ENCODE measurements at places on chromosomes 1 and 21.
A peak's percentile ranks its signal among the peaks of the same experiment; 100 is the strongest.

DNA sequence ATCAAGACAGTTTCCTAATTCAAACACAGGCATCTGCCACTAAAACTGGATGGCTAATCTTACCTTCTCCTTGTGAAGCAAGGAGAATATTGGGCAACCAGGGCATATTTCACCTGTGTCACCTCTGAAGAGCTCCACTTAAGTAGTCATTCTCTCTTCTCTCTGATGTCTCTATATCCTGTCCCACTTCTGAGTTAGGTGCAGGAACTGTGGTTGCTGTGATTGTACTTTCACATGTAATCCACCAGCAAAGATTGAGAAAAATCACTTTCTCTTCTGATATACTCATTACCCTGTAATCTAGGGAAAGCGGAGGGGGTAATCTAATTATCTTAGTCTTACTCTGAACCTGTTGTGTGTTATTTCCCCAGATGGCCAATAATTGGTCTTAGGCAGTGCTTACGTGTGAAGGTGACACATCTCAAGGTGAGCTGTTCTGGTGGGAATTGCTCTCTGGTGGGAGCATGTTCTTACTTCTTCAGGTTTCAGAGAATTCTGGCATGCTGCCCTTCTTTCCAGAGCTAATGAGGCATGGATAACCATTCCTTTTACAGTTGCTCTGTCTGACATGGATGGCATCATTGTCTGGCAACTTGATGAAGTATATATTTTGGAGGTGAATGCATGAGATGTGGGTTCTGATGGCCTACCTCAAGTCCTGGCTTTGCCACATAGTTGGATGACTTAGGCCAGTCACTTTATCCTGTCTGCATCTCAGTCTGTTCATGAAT is 12.0 kb downstream of the XCL2 start:
- DNase-seq, result no peak

GRCh38 chr1:158400871-158401270 is 1.6 kb upstream of the OR10T2 start:
- no peak for DNase-seq

DNA sequence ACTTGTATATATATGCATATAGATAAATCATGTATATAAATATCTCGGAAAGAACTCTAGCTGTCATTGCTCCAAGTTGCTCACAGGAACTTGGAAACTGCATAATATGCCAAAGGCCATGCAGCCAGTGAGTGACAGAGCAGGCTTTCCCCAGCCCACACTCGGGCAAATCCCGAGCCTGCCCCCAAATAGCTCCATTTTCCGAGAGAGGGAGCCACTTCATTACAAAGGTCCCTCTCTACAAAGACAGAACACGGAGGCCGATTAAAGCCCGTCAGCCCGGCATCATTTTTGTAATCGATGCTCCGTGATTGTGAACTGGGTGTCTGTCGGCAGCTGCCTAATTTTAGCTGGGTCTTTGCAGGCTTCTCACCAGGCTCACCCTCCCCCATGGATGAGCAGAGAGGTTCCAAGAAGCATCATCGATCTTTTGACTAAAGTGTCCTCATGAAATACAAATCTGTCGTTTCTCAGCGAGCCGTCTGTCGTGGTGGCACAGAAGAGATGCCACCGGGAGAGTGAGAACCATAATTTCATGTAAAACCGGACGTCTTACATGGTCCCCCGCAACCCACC is 663.9 kb downstream of the PTPRU start:
- no peak for DNase-seq

- no peak for DNase-seq
Measured at GRCh38 chr1:118788463-118788862, 199.7 kb downstream of the TBX15 start.

GRCh38 chr1:210747890-210748289 is 386.1 kb downstream of the KCNH1 start:
- no peak for DNase-seq

GRCh38 chr1:236282425-236282716 is 613 bp upstream of the ERO1B start:
- no peak for DNase-seq

DNA sequence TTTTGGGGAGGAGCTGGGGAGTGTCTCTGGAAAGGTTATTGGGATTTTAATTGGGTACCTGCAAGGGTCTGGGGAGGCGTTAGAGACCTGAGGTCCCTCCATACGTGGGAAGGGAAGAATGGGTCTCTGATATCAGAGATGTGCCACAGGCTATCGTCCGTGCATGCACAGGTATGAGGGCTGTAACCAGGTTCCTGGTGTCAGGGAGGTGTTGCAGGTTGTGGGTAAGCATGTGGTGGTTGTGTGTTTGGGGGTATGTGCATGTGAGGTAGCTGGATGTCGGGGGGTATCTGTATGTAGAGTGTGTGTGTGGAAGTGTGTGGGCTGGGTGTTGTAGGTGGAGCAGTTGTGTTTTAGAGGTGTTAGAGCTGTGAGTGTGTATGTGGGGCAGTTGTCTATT is 8.3 kb downstream of the AHDC1 start:
- no peak for DNase-seq

GRCh38 chr1:234550341-234551031 is 59.5 kb downstream of the IRF2BP2 start:
- no peak for DNase-seq

DNA sequence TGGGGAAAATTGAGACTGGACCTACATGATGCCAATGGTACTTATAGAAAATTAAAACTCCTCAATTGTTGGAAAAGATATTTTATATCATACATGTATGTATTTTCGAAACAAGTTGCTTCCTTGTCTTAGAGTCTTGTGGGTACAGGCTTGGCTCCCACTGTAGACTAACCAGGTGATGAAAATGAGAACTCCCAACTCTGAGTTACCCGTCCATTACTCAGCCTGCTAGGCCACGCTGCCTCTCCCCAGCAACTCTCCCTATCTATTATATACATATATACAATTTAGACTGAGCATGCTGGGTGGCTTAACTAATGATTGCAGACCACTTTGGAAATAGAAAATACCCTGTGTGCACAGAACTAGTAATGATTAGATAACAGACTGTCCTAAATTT is 628.7 kb downstream of the LMO4 start:
- DNase-seq, result no peak

GRCh38 chr1:18413541-18414305 is 67.0 kb upstream of the KLHDC7A start:
- DNase-seq, result no peak

DNA sequence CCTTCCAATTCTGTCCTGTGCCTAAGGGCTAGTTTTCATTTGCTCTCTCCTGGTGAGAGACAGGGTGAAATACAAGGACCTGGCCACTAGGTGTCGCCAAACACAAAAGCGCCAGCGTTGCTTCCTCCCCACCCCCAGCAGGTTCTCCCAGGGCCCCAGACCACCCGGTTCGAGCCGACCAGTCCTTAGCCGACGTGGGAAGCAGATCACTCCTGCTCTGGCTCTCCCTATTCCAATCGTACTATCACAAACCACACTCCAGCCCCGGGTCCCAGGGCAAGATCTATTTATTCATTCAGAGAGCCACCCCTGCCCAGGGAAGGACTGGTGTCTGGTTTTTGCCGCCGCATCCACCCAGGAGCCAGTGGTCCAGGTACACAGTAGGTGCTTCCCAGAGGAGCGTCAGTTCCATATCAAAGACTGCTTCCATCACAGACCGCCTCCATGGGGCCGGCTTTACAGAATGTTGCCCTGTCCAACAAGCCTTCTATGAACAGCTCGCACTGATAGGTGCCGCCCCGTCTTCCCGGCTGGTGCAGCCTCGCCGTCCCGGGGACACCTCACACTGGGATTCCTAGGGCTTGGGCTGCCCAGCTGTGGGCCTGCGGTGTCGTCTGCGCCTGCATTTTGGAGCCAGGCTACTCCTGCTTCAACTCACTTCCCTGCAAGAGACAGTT is 35.0 kb downstream of the CTNNBIP1 start:
- peak; percentile 60 for DNase-seq

DNA sequence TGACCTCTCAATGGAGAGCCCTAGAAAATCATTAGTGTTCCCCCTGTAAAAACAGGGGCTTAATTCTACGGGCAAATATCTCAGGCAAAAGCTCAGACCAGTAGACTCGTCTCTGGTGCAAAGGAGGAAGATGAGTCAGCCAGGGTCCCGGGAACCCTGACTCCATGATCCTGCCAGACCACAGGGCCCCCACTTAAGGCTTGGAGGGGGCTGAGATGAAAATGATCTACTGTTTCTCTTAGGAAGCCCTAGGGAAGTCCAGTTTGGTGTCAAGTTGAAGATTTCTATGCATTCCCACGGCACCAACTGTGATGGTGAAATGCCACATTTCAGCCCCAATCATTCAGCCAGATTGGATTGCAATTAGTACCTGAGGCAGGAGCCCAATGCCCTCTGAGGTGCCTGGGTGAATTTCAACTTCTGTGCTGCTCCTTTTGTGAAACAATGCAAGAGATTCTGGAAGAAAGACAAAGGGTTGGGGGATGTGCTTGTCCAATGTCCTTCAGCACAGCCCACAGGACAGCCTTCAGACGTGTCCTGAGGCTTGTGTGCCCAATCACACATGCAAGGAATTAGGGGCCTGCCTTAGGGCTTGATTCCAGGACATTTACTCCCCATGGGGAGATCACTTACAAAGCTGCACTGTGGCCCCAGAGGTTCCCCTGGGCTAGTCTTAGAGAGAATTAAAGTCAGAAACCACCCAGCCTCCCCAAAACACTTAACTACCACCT is 18.1 kb downstream of the NAV1 start:
- DNase-seq, result no peak

GRCh38 chr1:42186152-42186551 is 21.6 kb upstream of the GUCA2A start:
- no peak for DNase-seq

DNA sequence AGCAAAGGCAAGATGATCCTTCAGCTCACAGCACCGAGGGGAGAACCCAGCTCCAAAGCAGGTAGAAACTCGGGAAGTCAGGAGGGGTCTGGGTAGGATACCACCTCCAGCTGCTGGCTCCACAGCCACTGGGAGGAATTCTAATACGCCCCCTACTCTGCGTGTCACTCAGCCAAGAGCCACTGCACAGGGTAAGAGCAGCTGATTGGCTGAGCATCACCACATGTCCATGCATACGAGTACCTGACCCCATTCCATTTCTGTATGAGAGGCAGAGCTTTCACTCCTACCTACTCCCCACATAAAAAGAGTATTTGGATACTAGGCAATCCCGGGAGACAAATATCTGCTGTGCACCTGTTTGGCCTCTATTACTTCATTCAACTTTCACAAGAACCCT is 121.4 kb downstream of the RRAGC start:
- DNase-seq, result no peak

- no peak for DNase-seq
Measured at GRCh38 chr1:48627486-48627885, 149.2 kb downstream of the BEND5 start.

- no peak for DNase-seq
Measured at GRCh38 chr1:23448846-23449245, 24.3 kb upstream of the TCEA3 start.

- no peak for DNase-seq
Measured at GRCh38 chr1:202638019-202638700, 72.1 kb downstream of the SYT2 start.

- DNase-seq, result no peak
Measured at GRCh38 chr21:39033878-39034589, 149.2 kb downstream of the PSMG1 start.

- no peak for DNase-seq
Measured at GRCh38 chr21:44658541-44658910, 794 bp downstream of the KRTAP12-3 start.

DNA sequence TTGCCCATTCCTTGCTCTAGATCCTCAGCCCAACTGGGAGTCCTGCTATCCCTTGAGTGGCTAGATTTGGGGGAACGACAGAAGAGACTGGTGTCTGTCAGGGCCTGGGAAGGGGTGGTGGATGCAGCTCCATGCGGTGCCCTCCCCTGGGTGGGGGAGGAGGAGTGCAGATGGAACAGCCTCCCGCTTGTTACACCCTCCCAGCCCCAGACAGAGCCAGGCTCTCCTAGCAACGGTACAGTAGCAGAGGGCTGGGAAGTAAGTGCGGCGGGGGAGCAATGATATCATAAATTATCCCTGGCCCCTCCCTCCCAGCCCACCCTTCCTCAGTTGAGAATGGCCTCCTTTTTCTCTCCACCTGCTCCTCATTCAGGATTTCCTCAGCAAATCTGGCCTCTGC is 37.2 kb downstream of the RHBG start:
- no peak for DNase-seq

DNA sequence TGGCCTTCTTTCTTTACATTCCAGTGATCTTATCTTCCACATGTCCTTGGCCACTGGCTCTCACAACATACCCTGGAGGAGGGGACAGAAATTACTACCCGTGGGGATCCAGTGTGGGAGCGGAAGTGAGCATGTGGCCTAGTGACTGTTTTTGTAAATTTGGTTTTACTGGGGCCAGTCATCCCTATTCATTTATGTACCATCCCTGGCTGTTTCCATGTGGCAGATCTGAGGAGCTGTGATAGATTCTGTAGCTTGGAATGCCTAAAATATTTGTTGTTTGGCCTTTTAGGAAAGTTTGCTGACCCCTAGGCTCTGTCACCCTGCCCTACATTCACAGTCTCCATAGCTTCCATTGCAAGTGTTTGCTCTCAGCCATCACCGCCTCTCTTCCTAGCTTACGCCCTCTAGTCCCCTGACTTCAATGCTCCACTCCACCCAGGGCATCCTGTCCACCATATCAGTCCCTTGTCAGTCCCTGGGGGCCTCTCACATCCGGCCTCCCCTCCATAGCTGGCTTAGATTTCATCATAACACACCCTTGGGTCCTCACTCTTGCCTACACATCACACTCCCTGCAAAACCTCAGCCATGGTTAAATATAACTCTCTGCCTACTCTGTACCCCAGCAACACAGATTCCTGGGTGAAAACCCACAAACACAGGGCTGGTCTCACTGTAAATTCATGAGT is 25.8 kb downstream of the DHCR24 start:
- peak; percentile 45 for DNase-seq

DNA sequence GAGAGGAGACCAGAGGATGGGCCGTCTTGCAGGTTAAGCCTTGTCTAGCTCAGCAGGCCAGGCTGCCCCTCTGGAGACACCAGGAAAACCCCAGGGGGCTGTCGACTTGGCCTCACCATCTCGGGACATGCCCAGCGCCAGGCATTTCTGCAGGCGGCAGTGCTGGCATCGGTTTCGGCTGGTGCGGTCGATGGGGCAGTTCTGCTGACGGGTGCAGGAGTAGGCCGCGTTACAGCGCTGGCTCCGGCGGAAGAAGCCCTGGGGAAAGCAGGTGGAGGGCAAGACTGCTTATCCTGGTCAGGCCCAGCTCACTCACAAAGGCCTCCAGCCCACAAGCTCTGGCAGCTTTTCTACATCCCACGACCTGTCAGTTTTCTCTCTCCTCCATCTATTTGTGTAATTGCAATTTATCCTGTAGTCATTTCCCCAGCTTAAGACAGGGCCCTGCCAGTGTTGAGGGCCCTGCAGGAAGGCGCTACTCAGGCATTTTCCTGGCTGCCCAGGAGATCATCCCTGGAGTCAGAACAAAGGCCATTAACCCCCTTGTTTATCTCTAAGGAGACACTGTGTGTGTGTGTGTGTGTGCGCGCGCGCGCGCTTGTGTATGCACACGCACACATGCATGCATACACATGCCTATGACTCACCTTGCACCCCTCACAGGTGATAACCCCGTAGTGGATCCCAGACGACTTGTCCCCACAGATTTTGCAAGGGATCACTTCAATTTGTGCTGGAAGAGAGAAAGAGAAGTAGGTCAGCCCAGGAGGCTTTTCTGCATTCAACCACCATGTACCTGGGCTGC is 11.5 kb upstream of the LINGO4 start:
- no peak for DNase-seq

Data from inflammatory macrophage (primary cell).